ENCODE measurements at places on chromosomes 1 and 21. TPM values are rescaled to one million over a fixed set of nuclear protein-coding genes. Genes with fewer than 3 reads are reported as not detected.

Gene SHE
- total RNA-seq: 6.3 TPM

Gene ATP1A4
- total RNA-seq: 4.5 TPM

Gene DHRS3
- 117 TPM for total RNA-seq

Gene DNAJC6
- total RNA-seq: 4.2 TPM

Gene LMX1A
- not detected for total RNA-seq

Gene CCDC181
- 0.73 TPM for total RNA-seq
